ENCODE measurements at places on chromosomes 1 and 21.

GRCh38 chr1:208004851-208005250, 93.9 kb upstream of the CD34 start:
- DNase-seq: no peak

DNA sequence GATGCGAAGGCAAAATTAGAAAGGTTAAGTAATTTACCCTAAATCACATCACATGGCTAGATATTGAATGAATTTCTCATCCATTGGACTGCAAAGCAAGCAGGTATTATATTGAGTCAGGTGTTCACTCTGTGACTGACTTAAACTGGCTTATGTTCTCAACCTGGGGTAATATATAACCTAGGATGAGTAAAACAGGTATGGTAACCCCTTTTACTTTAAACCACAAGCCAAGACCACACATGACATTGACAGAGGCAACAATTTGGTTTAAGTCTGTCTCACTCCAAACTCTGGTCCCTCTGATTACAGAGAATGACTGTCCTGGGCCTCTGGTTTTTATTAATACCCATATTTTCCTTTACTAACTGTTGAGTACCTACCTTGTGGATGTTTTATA, 33.3 kb downstream of the MAEL start:
- no peak for DNase-seq

- peak; percentile 74 for DNase-seq
These were observed 217.3 kb downstream of the PTPRU start for GRCh38 chr1:29453502-29454240.

GRCh38 chr1:3787745-3788605, 8.3 kb downstream of the LRRC47 start:
- DNase-seq: no peak

- DNase-seq: no peak
These were observed 9.6 kb downstream of the ZNF648 start for GRCh38 chr1:182051938-182052337.

GRCh38 chr1:191049781-191050180, 572.1 kb upstream of the BRINP3 start:
- DNase-seq: no peak

GRCh38 chr1:8597455-8597854, 220.0 kb downstream of the RERE start:
- no peak for DNase-seq

GRCh38 chr1:186297439-186298045, 77.5 kb downstream of the TPR start:
- DNase-seq: no peak

DNA sequence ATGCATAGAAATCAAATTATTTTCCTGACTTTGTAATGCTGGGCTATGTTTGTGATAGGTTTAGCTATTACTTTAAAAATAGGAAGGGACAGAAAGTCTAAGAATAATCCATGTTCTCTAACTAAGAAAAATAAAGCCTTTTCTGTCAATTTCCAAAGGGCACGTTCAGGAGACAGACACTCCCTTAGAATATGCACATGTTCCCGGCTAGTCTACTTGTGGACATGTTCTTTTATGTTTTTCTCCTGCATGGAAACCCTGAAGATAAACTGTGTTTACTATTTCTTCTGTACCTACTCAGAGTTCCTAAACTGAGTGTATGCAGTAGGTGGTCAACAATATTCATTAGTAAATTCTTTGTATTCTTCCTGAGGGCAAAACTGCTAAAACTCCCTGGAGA, 12.5 kb downstream of the PSMB4 start:
- DNase-seq: no peak

- DNase-seq: no peak
These were observed 391.8 kb downstream of the DISC1 start for GRCh38 chr1:232018231-232019025.

DNA sequence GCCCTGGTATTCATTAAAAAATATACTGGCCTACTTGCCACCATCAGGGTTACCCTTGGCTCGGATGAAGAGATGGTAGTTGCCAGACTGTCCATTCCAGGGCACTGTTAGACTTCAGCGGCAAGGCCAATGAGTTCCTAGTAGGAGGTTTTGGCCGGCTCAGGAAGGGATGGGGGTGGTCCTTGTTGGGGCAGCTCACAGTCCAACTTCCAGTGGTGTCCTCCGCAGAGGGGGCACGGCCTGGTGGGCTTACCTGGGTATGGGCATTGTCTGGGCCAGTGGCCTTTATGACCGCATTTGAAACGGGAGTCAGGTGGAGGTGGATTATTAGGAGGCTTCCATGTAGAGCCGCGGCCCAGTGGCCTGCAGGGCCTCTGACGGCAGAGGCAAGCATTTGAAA, 139.1 kb upstream of the ETV3 start:
- no peak for DNase-seq

DNA sequence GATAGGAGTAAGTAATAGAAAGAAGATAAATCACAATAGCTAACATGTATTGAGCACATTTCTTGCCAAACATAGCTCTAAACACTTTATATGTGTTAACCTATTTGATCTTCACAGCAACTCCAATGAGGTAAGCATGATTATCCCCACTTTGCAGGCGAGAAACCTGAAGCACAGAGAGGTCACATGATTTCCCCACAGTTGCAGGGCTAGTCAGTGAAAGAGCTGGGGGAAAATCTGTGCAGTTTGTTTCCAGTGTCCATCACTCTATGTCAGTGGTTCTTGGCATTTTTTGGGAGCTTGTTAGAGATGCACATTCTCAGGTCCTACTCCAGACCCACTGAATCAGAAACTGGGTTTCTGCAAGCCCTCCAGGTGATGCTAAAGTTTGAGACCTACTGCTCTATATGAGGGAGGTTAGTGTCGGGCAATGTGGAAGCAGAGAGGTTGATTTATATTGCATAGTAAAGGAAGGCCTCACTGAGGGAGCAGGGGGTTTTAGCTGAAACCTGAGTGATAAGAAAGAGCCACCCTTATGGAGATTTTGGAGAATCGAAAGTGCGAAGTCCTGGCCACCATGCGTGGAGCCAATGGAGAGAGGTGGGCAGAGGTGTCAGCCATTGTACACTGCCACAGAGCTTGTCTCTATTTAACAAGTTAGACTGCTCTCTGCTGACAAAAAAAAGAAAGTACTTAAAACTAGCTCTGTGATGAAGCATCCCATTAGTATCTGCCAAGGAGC, 20.9 kb downstream of the MCOLN3 start:
- no peak for DNase-seq

DNA sequence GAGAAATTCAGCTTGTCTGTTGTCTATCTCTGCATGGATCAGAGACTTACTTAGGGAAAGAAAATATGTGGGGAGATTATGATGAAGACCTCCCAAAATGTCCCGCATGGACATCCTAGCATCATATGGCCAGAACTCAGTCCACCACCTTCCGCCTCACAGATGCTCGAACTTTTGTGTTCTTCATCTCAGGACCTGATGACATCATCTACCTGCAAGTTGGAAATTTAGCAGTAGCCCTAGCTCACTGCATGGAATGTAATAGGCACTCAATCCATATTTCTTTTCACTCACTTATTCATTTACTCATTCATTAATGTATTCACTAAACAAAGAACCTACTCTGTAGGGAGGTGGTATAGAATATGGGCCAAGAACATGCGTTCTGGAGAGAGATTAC, 96.8 kb downstream of the CLIC6 start:
- DNase-seq: no peak

DNA sequence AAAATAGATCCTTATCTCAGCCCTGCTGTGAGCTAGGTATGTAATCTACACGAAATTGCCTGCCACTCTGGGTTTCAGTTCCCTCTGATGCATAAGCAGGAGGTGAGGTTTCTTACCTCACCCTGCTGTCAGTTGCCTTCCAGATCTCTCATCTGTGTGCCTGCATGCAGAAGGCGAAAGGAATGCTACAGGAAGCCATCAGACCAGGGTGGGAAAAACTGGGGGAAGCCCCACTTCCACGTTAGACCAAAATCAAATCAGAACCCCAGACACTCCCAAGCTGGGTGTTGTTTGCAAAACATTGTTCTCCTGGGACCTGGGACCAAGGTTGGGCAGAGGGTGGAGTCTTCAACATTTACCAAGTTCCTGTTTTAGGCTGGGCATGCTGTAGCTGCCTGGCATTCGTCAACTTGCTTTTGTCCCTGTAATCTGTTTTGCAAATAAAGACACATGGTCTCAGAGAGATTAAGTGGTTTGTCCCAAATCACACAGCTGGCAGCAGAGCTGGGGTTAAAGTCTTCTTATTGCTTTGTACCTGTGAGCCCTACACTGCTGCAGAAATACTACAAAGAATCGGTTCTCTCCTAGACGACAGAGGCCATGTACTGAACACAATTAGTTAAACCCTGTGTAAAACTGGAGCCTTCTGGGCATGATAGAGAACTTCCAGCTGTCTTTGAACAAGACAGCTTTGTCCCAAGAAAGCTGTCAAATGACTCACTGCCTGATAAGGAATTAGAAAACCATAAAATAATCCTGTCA, 389.7 kb upstream of the RUNX1 start:
- DNase-seq: no peak

- no peak for DNase-seq
These were observed 101.5 kb downstream of the DDX20 start for GRCh38 chr1:111857194-111857651.

DNA sequence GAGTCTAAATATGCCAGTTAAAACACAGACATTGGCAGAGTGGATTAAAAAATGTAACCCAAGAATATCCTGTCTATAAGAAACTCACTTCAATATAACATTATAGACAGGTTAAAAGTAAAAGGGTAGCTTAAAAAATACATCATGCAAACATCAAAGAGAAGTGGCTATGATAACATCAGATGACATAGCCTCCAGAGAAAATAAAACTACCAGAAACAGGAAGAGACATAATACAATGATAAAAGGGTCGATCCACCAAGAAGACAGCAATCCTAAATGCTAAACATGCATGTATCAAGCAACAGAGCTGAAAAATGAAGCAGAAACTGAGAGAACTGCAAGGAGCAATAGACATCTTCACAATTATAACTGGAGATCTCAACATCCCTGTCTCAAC, 190.2 kb upstream of the NR5A2 start:
- no peak for DNase-seq

GRCh38 chr1:242477944-242478343, 46.6 kb downstream of the PLD5 start:
- no peak for DNase-seq
